Right ventricle myocardium superior (tissue), 1 donor: ENCODE measurements at places on chromosomes 11 and 22.
A peak's percentile ranks its signal among the peaks of the same experiment; 100 is the strongest.

GRCh38 chr11:65388731-65389130 lies 2.3 kb downstream of the FRMD8 start:
- no peak for DNase-seq

DNA sequence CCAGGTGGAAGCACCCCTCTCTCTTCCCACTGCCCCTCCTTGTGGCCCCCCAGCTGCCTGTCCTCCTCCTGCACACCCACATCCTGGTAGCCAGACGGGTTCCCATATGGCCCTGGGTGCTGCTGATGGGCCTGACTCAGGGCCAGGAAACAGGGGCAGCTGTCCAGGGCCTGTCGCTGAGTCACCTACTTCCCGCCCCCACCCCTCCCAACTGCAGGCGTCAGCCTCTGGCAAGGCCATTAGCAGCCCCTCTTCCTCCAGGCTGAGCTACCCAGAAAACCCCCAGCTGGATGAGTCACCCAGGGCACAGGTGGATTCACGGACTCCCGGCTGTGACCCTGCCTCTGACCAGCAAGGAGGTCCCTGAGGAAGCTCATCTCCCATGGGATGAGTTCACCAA lies 6.9 kb upstream of the GAL start:
- no peak for DNase-seq

DNA sequence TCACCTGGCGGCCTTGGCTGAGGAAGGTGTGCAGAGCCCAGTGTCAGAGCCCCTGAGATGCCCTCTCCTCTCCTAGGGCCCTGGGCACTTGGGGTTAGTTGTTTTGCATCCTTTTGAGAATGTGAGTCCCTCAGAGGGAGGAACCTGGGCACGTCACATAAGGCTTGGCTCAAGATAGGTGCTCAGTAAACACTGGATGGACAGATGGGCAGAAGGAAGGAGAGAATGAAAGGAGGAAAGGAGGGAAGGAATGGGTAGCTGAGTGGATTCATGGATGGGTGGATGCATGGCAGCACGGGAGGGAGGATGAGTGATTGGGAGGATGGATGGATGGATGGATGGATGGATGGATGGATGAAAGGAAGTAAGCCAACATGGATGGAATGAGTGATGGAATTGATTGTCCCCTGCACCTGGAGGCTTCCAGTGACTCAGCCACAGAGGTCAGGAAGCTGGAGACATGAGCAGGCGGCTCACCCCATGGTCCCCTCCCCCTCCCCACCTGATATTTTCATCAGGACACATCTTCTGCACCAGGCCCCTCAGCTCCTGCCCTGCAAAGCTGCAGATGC lies 62.2 kb downstream of the IGLL1 start:
- no peak for DNase-seq

- no peak for DNase-seq
Observed at GRCh38 chr22:23244690-23245044, 64.4 kb downstream of the BCR start.

DNA sequence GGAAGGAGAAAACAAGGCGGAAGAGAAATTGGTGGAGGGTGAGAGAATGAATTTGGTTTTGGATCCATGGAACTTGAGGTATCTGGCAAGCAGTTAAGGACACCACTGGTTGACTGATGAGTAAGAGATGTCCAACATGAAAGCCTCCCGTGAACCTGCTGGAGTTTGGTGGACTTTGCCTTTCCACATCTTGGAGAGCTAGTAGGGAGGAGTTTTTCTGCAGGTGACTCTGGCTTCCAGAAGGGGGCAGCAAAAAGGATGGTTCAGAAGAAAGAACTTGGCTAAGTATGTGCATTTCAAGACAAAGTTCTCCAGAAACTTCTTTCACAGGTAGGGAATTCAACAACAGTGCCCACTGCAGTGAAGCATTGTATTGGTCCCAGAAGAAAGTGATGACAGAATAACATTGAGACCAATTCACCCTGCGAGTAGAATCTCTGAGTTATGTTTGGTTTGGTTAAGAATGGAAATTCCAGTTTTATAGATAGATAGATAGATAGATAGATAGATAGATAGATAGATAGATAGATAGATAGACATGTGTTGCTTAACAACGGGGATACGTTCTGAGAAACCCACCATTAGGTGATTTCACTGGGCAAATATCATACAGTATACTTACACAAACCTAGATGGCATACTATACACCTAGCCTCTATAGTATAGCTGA lies 28.5 kb downstream of the DCDC1 start:
- no peak for DNase-seq

GRCh38 chr11:65207918-65208784 lies 26.4 kb downstream of the CAPN1 start:
- DNase-seq = no peak

DNA sequence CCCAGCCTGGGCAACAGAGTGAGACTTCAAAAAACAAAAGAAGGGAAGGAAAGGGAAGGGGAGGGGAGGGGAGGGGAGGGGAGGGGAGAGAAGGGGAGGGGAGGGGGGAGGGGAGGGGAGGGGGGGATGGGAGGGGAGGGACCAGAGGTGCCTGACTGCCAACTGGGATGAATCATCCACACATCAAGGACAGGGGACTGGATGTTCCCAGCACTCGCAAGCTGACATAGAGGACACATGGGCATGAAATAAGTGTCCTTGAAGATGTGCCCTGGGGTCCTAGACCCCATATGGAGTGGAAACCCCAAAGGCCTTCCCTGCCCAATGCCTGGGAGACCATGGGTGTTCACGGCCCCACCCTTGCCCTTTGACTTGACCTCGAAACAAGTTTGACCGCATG lies 19.8 kb downstream of the TST start:
- DNase-seq = no peak

- DNase-seq = peak; percentile 78
Observed at GRCh38 chr22:18110194-18110953, at the start of gene TUBA8. Gene TUBA8 (plus strand): TSS chr22:18110809. CDS start chr22:18110866, 57 bp downstream.

DNA sequence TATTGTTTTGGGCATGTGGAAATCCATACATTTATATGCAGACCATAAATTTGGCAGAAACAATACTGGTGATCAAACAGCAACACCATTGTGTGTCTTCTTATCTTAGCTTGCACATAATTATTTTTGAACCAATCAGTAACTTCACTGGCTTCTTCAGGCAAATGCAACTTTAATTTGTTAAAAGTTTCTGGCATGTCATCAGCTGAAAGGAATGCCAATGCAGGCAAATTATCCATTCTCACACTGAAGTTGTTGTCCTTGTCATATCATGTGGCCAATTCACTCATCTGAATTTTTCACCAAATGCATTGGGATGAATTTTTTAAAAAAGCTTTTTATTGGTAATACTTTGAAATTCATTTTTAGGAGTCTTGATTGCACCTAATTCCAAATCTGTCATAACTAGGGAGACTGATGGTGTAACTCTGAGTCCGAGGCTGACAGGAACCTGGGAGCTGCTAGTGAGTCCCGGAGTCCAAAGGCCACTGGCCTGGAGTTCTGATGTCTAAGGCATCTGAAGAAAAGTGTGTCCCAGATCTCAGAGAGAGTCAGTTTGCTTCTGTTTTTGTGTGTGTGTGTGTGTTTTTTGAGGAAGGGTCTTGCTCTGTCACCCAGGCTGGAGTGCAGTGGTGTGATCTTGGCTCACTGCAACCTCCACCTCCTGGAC lies 17.4 kb upstream of the OR10V1 start:
- DNase-seq = no peak

DNA sequence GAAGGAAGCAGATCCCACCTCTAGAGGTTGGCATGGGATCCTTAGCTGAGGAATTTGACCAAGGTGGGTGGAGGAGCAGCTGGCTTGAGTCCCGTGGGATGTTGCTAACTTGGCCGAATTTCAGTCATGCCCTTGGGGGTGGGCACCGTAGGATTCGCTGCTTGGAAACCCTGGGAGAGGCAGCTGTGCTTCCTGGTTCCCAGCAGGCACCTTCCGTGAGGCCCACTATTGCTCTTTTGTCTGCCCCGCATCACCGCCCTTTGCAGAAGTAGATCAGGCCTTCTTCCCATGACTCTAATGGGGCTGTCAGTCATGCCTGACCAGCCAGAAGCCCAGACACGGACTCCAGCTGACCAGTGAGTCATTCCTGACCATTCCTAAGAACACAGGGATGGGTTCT lies 292.3 kb upstream of the SYN3 start:
- DNase-seq = no peak
